ENCODE measurements at places on chromosomes 1 and 21.

DNA sequence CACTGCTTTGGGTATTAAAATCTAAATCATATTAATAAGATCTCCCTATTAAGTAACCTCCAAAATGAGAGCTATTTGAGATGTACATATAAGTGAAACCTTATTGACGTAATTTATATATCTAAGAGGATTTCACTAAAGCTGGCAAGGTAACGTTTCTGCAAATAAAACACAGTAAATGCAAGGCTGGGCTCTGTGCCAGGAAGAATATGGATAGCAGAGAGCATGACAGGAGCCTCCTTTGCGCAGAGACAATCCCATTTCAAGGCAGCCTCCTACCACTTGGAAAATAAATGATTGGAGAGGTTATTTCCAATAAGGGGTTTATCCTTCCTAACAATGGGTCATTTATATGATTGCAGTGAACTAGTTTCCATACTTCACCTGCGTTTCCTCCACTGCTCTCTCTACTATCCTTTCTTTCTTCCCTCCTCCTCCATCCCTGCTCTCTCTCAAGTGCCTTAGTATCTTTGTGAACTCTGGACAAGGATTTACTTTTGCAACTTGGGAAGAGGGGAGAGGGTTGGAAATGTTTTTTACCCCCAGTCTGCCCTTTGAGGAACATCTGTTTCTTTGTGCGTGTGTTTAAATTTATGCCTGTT, 3.0 kb upstream of the NFIA start:
- DNase-seq = no peak

- no peak for DNase-seq
Observed at GRCh38 chr1:4062560-4062959, 162.5 kb upstream of the C1orf174 start.

GRCh38 chr21:36087362-36088138, 17.7 kb downstream of the CBR1 start:
- DNase-seq = no peak

DNA sequence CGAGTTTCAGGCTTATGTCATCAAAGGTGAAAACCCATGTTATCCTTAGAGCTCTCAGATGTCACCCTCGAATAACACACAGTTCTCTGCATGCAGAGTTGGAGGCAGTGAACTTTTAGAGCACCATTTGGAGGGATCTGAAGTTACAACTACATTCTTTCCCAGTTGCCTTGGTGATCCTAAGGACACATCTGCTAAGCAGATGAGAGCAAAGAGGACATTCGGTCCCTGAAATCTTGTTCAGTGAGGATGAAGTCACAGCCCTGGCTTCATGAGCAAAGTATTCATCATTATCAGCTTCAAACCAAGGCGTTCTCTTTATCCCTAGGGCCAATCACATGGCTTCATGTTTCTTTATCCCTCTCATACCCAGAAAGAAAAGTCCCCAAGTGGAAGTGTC, 23.1 kb upstream of the MCOLN2 start:
- no peak for DNase-seq

DNA sequence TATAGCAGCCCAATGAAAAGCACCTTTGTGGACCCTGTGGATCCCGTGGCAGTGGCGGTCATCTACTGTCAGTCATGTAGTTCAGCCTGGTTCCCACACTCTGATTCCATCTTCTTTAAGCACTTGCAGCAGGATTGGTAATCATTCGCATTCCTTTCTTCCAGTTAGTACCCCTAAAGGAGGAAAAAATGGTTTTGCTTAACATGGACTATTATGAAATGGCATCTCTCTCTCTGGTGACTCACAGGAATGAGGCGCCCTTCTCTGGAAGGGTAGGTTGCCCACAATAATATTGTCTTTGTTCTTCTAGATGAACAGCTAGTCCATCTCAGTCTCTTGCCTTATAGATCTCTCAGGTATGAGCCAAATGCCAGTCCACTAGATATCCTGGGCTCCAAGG, 127.9 kb upstream of the MROH9 start:
- no peak for DNase-seq

GRCh38 chr1:245893025-245893424, 614.1 kb downstream of the SMYD3 start:
- DNase-seq = no peak

- no peak for DNase-seq
Observed at GRCh38 chr21:29513535-29513934, 214.8 kb downstream of the BACH1 start.

GRCh38 chr1:156999596-157000320, 45.8 kb downstream of the ARHGEF11 start:
- DNase-seq = no peak

- DNase-seq = no peak
Observed at GRCh38 chr1:14949270-14949835, 204.2 kb upstream of the TMEM51 start.

DNA sequence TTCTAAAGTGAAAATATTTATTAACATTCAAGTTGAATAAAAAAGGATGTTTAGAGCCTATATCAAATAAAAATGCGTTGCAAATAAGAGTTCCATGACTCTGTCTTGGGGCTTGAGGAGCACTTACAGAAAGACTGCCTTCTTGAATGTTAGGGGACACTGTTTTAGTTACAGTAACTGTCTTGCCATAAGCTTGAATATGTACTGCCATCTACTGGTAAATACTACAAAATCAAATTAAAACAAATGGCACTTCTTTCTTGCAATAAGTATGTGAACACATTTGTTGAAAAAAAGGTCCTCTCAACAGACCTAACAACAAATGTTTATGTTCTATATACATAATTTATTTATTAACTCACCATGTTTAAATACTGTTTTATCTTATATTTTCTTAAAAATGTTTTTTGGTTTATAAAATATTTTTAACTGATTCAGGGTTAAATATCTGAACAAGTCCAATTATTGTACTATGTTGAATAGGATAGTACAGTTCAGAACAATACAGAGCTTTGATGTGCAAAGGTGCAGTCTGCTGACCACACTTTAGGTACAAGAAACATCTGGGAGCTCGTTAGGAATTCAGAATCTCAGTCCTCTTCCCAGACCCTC, 199.5 kb downstream of the LRRIQ3 start:
- DNase-seq = peak; percentile 52

GRCh38 chr1:246949956-246950355, 18.2 kb upstream of the AHCTF1 start:
- no peak for DNase-seq

GRCh38 chr1:15944308-15945010, 31.4 kb downstream of the ZBTB17 start:
- DNase-seq = no peak

- no peak for DNase-seq
Observed at GRCh38 chr21:41573902-41574690, 66.1 kb upstream of the TMPRSS2 start.

DNA sequence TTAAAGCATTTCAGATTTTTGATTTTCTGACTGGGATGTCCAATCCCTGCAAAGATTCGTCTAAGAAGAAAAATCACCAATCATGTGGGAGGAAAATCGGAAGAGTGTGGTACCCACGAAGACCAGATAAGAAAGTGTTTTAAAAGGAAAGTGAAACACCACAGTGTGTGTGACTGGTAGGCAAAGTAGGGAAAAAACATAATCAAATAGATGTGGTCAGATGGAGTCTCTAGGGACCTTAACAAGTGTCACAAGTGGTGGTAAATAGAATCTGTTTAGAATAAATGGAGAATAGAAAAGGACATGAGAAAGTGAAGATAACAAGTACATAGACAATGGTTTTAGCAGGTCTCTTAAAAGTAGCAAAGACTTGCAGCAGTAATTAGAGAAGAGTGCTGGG, 154.6 kb downstream of the SLC30A10 start:
- DNase-seq = no peak

DNA sequence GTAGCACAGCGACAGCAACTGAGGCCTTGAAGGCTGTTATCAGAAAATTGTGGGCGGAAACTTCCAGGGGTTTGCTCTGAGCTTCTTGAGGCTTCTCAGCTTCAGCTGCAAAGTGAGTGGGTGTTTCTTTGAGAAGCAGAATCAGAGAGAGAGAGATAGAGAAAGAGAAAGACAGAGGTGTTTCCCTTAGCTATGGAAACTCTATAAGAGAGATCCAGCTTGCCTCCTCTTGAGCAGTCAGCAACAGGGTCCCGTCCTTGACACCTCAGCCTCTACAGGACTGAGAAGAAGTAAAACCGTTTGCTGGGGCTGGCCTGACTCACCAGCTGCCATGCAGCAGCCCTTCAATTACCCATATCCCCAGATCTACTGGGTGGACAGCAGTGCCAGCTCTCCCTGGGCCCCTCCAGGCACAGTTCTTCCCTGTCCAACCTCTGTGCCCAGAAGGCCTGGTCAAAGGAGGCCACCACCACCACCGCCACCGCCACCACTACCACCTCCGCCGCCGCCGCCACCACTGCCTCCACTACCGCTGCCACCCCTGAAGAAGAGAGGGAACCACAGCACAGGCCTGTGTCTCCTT, at the start of gene FASLG:
Gene FASLG (plus strand): TSS at position 233 of the 583 bp plus-strand sequence. CDS start 99 bp downstream, at position 332.
- DNase-seq = no peak

GRCh38 chr1:91022518-91022929, 689 bp upstream of the ZNF644 start:
- no peak for DNase-seq

GRCh38 chr1:25922056-25922970, 16.1 kb upstream of the STMN1 start:
- DNase-seq = peak; percentile 25

DNA sequence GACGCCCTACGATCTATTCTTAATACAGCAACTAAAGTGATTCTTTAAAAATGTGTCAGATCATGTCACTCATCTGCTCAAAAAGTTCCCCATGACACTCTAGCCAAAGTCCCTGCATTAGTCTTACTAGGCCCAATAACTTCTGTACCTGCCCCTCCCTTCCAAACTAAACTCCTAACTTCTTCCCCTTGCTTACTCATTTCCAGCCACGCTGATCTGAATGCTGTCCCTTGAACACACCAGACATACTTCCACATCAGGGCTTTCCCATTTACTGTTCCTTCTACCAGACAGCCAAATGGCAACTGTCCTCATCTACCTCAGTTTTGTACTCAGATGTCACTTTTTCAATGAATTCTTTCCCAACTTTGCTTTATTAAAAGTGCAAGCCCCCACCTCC, 1.2 kb downstream of the PPT1 start:
- DNase-seq = no peak

DNA sequence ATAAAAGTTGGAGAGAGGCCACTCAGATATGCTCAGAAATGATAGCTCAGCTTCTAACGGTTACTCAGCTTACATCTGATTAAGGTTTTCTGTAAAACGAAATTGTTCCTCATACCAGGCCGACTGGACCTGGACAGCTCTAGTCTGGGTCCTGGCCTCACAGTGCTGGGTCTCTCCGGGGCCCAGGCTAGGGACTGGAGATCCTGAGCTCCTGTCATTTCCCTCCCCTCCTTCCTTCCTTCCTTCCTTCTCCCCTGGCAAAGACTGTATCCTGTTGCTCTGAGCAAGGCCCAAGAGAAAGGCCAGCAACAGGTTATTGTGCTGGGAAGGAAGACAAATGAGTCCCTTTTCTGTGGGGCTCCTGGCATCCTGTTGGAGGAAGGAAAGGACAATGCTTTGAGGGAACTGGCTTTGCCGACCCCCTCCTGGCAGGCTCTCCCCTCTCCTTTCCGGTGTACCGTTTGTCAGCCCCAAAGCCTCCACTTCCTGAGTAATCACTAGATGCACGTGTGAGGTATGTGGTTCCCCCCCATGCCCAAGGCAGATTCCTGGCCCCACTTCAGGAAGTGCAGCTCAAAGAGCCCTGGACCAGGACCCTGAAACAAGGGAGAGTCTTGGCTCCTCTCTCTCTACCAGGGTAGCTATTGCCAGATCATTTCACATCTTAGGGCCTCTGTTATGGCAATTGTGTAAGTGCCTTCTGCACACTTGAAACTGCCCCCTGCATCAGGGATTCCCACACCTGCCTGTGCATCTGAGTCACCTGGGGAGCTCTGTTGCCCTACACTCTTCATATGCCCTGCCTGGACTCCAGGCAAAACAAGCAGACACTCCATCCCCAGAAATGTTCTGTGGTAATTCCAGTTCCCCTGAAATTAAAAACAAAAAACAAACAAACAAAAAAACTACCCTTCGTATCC, 212.7 kb upstream of the FGGY start:
- no peak for DNase-seq

DNA sequence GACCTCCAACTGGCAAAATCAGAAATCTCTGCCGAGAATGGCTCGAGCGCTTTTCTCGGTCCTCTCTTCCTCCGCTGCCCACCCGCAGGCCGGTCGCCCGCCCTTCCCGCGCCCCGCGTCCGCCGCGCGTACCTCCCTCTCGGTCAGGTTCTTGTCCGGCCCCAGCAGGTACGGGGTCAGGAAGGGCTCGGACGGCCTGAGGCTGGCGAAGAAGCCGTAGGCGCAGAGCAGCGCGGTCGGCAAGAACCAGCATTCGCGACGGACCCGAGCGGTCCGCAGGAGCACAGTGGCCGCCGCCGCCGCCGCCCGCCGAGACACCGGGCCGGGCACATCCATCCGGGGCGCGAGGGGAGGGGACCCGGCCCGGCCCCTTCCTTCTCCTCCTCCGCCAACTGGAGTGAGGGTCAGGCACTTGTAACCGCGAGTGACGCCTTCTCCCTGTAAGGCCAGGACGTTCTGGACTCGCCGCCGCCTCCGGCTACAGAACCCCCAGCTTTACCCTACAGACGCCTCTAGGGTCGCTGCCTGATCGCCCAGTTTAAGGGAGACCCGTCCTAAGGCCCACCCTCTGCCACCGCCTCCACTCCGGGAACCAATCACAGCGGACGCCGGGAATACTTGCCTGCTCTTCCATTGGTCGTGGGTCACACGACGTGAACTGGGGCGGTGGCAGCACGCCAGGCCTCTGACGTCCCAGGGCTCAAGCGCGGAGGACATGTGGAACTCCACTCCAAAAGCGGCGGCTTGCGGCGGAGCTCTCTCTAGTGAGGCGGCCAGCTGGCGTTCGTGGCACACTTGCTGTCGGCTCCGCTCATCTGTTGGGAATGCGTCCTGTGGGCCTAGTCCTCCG, at the start of gene SLC19A2:
Gene SLC19A2 (minus strand): TSS at position 514 of the 850 bp plus-strand sequence. CDS start 178 bp downstream, at position 336.
- DNase-seq = peak; percentile 99

DNA sequence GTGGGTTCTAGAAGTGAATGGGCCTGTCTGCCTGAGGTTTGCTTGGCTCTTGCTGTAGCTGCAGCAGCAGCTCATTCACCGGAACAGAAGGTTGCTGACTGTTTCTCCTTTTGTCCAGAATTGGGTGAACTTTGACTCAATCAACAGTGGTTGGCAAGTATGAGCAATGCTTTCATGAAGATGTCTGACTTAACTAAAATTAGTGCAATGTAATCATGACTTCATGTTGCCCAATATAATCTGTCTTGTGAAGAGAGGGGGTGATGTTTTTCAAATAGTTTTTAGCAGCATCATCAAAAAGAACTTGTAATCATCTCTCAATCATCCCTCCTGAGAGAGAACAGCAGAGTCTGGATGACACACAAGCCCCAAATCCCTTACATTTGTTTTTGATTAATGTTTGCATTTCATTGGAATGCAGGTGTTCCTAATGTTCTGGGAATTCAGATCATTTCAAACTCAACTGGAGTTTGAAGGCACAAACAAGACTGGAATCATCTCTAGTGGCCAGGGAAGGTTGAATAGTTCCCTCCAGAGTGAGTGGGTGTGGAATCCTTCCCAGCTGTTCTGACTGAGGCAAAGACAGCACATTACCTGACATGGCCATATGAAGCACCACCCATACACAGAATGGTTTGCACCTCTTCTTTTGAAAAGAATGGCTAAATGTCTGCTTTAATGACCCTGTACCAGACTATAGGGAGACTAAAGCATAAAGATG, 82.9 kb downstream of the HLX start:
- no peak for DNase-seq

- no peak for DNase-seq
Observed at GRCh38 chr1:100065969-100066227, 66.8 kb downstream of the SASS6 start.
